ENCODE measurements at places on chromosomes 13 and 19.

DNA sequence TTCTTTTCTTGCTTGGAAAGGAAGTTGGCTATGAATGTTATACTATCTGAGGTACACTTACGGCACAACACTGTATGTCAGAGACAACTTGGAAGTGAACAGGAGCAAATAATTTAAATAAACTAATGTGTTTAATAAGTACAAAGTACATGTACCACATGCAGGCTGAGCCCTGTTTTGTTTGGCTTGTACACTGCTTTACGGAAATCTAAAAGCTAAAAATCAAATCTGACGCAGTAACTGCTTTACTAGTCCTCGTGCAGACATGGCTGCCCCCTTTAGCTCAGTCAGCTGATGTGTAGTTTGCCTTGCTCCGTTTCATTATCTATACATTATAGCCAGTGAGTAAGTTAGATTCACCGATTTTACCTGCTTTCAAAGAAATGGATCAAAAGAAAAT lies 36.5 kb downstream of the TDRD3 start:
- DNase-seq = no peak

- DNase-seq = no peak
Measured at GRCh38 chr13:33251131-33251661, 34.4 kb downstream of the STARD13 start.

DNA sequence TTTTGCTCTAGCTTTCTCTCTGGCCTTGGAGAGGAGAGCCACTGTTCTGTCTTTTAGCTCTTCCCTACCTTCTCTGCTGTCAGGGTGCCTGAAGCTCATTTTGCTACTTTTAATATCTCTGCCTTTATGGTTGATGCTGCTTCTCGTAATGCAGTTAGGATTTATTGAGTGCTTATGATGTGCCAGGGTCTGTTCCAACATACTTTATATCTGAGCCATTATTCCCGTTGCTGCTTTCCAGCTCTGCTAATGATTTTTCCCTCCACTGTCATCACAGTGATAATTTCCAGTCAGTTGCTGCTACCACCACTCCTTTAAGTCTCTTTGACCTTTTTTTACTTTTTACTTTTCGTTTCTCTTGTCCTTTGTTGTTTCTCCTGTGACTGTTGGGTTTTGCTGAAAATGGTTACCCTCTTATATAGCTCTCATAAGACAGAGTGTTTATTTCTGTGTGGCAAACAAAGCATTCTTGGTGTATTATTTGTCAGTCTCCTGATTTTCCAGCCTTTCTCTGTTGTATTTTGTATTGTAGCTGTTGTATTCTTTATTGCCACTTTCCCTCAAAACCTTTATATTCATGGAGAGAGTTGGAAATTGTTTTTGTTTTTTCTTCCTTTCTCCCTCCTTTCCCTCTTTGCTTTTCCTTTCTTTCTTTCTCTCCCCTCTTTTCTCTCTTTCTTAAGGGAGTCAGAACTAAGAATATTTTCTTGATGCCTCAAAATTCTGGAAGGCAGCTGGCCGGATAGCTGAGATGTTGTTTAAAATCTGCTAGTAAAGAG lies 37.4 kb downstream of the COG6 start:
- DNase-seq = peak; percentile 7

DNA sequence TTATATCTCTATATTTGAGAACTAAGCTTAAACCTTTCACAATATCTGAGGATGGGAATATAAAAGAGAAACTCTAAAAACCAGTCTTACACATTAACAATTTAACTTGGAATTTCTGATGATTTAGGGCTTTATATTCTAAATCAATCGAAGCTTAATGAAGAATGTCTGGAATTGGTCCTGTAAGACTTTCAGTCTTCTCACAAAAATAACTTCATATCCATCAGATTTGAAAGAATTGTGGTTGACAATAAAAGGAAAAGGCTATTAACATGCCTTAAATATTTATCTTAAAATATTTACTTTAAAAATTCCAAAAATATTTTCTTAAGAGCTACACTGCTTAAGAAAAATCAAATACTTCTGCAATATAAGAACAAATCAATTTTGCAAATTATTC lies 27.3 kb downstream of the MYCBP2 start:
- no peak for DNase-seq

- peak; percentile 39 for DNase-seq
Measured at GRCh38 chr13:48567515-48568369, 34.9 kb upstream of the RCBTB2 start.

- DNase-seq = no peak
Measured at GRCh38 chr13:105538346-105538745, 997.1 kb downstream of the EFNB2 start.

GRCh38 chr13:63011996-63012395 lies 1596.3 kb upstream of the PCDH20 start:
- DNase-seq = no peak

DNA sequence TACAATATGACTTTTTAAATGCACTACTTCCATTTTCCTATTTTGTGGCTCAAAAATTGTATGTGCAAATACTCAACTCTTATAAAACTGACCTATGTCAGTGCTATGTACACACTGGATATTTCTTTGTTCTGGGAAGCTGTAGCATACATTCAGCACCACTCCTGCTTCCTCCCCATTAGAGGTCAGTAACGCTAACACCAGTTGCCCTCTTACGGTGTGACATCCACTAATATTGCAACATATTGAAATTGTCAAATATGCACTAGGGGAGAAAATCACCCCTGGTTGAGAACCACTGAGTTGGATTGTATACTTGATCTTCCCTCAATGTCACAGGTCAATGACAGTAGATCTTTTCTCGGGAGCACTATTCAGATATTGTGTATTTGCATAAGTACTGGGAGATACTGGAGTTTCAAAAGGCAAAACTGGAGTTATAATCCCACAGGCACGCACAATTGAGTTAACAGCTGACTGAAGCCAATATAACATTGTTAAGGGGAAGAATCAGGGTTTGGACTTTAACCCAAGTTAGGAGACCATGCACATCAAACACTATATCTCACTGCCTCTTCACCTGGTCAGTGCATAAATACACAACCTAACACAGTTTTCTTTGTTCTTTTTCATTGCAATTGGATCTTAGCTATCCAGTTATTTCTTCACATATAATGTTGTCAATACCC lies 1276.5 kb upstream of the MIR17HG start:
- no peak for DNase-seq

- DNase-seq = no peak
Measured at GRCh38 chr19:1066748-1067340, at the start of gene ARHGAP45. ARHGAP45 (plus strand) TSS chr19:1067167; CDS start chr19:1067406, 239 bp downstream.

DNA sequence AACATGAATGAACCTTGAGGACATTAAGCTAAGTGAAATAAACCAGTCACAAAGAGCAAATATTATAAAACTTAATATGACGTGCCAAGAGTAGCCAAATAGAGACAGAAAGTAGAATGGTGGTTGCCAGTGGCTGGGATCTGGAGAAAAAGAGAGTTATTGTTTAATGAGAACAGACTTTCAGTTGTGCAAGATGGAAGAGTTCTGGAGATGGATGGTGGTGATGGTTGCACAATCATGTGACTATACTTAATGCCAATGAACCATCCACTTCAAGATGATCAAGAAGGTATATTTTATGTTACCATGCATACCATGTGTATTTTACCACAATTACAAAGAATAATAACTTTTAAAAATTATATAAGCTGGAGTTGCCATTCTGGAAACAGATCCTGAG lies 65.7 kb upstream of the MTIF3 start:
- no peak for DNase-seq

GRCh38 chr13:47639738-47640447 lies 361.2 kb downstream of the SUCLA2 start:
- DNase-seq = no peak

GRCh38 chr13:75139291-75139690 lies 342.7 kb downstream of the TBC1D4 start:
- DNase-seq = no peak

GRCh38 chr13:45328661-45329111 lies 12.3 kb downstream of the TPT1 start:
- no peak for DNase-seq

DNA sequence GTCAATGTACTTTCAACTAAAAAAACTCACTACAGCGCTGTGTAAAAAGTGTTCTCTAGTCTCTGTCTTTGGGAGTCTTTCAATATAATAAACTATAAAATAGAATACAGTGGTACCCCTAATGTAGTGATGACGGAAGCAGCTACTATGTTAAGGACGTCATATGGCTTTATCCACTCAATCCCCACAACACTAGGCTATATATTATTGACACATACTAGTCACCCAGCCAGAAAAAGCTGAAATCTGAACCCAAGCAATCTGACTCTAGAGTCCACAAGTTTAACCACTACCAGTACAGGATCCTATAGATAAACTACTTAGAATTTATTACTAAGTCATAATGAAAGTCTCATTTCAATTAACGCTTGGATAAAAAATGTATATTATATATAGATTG lies 48.3 kb downstream of the ELF1 start:
- DNase-seq = no peak

GRCh38 chr19:2113439-2114211 lies 16.9 kb downstream of the IZUMO4 start:
- no peak for DNase-seq

DNA sequence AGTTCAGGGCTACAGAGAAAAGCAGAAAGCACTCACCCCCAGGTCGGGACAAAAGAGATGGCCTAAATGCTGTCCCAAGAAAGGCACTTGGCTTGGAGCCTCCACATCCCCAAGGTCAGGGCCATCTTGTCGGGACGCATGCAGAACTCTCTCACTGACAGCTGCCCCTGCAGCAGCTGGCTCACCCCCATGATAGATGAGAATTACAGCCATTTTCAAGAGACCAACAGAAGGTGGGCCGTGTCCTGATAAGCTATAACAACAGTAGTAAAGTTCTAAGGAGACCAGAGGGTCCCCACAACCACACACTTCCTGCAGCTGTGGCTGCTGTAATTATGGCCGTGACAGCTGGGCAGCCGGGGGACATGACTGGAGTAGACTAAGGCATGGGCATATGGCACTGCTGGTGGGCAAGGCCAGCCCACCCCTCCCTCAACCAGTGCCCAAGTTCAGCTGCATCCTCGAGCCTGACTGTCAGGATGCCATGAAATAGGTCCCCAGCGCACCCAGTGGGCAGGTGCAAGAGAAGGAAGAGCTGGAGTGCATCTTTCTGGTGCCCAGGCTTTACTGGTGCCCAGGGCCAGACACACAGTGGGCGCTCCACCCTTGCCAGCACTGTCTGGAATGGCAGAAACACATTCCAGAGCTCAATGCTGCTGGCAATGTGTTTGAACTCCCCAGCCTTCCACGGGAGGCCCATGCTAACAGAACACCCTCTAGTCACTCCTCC lies 436.7 kb upstream of the ZNF507 start:
- no peak for DNase-seq

GRCh38 chr19:7997809-7998480 lies 7.5 kb downstream of the ELAVL1 start:
- DNase-seq = no peak
